ENCODE measurements at places on chromosomes 12 and 14. TPM values are rescaled to one million over a fixed set of nuclear protein-coding genes. Genes with fewer than 3 reads are reported as not detected.

DNA sequence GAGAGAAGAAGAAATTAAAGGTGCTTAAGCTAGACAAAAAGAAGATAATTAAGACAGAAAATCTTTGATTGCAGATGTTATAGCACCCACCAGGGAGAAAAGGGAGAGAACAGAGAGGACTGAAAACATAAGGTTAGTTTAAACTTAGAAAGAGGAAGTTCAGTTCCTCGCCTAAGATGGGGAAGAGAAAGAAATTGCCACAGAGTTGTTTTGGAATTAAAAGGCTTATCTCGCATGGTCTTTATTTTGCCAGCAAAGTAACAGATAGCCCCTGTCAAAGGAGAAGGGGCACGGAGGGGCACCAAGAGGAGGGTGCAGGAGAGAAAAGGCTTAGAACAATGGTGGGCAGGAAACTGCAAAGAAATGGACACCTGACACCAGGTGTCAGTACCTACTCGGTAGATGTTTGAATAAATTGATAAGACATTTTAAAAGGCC is 17.8 kb upstream of the OXA1L start:
- DNase-seq, result no peak

DNA sequence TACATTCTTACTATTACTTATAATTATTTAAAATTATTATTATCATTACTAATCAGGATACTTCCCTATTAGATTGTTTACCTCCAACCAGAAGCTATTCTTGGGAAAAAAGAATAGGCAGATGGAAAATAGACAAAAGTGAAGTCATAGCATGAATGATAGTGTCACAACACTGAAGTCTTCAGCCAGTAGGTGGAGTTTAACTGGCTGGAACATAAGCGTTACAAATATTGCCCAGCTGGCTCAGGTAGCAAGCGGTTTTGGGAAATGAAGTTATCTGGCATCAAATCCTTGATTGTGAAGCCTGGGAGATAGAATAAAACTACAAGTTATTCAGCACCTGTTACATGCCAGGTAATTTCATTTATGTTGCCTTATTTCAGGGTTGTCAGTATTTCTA is 762.9 kb downstream of the C12orf50 start:
- no peak for DNase-seq

DNA sequence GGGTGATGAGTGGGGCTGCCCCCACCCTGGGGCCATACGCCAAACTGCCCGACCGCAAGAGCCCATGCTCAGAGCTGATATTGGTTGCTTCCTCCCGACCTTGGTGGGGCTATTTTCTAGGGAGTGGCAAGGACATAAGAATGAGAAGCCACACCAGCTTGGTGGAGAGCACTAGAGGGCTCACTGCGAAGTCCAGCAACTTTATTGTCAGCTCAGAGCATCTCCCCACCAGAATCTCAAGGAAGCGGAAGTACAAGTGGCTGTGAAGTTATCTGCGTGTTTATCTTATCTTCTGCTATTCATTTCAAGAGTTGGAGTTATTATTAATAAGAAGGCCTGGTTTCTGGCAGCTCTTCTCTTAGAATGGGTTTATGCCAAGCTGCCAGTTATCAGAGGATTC is 4.9 kb upstream of the PLXNC1 start:
- no peak for DNase-seq

GRCh38 chr12:104856531-104856930 is 101.6 kb downstream of the SLC41A2 start:
- DNase-seq, result no peak

The B4GALNT1 gene
- polyA plus RNA-seq, result 1.2 TPM

DNA sequence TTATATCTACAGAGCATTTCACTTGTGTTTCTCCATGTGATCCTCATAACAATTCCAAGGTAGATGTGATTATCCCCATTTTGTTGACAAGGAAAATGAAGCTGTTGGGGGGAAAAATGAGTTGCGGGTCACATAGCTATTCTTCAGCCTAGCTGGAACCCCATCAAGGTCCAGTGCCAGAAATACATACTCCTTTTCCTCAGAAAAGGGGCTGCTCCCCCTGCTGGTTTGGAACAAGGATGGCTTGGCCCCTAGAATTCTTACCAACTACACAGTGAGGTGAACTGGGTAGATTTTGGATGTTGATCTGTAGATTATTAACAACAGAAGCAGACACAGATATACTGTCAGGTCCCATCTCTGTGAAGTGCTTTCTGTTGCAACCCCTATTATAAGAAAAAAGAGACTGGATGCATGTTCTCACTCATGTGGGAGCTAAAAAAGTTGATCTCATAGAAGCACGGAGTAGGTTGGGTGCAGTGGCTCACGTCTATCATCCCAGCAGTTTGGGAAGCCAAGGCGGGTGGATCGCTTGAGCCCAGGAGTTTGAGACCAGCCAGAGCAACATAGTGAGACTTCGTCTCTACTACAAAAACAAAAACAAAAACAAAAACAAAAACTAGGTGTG is 8.9 kb downstream of the IKZF4 start:
- DNase-seq, result no peak

GRCh38 chr12:14651371-14651770 is 45.0 kb downstream of the GUCY2C start:
- DNase-seq, result no peak

GRCh38 chr12:97561619-97562290 is 99.2 kb downstream of the RMST start:
- no peak for DNase-seq

The ABHD12B gene
- polyA plus RNA-seq, result 1.4 TPM

The NOXRED1 gene
- 2.1 TPM for polyA plus RNA-seq

The CLEC2A gene
- polyA plus RNA-seq, result not detected

GRCh38 chr12:65014504-65015271 is 106.4 kb downstream of the WIF1 start:
- no peak for DNase-seq

The KRT3 gene
- not detected for polyA plus RNA-seq

The RARG gene
- polyA plus RNA-seq, result 59.8 TPM

The KRT75 gene
- not detected for polyA plus RNA-seq

DNA sequence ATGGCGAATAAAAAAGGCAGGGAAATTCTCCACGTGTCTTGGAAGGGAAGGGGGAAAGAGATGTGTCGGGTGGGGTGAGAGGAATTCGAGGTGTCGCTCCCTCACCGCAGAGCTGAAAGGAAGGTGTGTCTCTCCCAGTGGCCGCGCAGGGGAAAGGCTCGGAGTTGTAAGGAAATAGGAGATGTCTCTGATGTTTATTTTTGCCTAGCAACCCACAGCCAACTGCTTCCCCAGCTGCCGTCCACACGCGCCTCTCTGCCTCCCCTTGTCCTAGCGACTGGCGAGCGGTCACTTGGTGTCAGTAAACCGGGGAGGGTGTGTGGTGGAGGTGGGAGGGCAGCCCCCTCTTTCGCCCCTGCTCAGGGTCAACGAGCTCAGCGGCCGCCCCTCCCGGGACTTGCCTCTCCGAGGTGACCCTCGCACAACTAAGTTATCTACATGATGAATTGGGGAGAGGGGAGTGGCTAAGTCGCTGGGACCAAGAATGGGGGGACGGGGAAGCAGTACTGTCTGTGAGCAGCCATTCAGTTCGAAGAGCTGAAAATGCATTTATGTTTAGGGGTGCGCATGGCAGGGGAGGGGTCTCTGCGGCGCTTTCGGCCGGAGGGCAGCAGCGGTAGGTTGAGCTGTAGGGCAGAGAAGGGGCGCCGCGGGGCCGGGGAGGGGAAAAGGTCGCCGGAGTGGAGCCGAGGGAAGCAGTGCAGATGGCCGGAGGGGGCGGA is 585 bp upstream of the DYRK2 start:
- peak; percentile 88 for DNase-seq

- DNase-seq, result no peak
These were observed 96.6 kb downstream of the SUDS3 start for GRCh38 chr12:118472940-118473339.

The RPS6KL1 gene
- polyA plus RNA-seq, result 0.76 TPM

The LGMN gene
- polyA plus RNA-seq, result 91.0 TPM

The HCAR1 gene
- 0.49 TPM for polyA plus RNA-seq

GRCh38 chr12:126588586-126589249 is 1523.5 kb downstream of the AACS start:
- no peak for DNase-seq

The SLC17A8 gene
- 2.0 TPM for polyA plus RNA-seq

The NPAS3 gene
- polyA plus RNA-seq, result 0.56 TPM

DNA sequence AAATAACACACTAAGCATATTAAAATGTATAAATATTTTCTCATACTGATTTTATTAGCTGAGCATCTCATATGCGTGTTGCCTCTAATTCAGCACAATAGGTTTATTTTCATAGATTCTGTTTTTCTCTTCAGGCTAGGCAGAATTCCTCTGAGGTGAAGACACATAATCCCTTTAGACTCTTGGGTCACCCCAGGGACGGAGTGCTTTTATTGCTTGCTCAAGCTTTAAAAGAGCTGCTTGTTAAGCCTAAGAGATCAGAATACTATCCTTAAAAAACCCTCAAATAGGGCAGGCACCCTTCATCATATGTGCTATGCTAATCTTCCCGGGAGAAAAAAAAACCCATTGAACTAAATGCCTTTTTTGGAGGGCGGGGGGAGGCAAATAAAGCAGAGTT is 390.1 kb downstream of the KCNH5 start:
- no peak for DNase-seq

The IRAK3 gene
- 29.4 TPM for polyA plus RNA-seq

DNA sequence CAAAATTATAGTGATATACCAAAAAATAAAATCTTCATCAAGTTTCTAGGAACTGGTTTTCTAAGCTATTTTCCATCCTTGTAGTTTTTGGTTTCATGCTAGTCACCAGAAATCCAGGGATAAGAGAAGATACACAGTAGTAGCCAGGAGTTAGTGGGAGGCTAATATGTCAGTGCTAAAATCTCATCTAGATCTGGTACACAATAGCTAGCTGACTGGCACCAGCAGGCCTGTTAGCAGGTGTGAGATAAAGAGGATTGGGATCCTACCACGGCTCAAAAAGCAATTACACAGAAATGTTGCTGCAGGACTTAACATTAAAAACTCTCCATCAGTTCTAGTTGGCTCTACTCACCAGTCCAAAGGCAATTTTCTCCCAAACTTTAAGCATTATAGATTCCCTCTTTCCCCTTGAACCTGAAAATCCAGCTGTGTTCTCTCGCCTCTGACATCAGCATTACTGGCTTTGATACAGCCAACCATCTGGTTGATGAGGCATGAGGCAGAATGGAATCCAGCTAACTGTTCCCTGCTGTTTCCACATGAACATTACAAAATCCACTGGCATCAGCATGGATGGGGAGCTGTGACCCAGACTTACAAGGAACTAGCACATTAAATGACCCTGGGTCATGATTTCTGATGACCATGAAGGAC is 41.8 kb upstream of the CCDC196 start:
- peak; percentile 30 for DNase-seq

The RTL1 gene
- polyA plus RNA-seq, result 0.12 TPM

GRCh38 chr12:108804271-108804953 is 53.0 kb downstream of the SSH1 start:
- DNase-seq, result peak; percentile 88

The KRT6C gene
- not detected for polyA plus RNA-seq

- no peak for DNase-seq
These were observed 64.5 kb upstream of the STK38L start for GRCh38 chr12:27179400-27180214.

- no peak for DNase-seq
These were observed 52.4 kb downstream of the VCPKMT start for GRCh38 chr14:50063876-50064420.

GRCh38 chr14:106276326-106277267 is 750.2 kb downstream of the TMEM121 start:
- no peak for DNase-seq

GRCh38 chr12:109510196-109510595 is 32.8 kb downstream of the UBE3B start:
- DNase-seq, result no peak

All from right lung (tissue), 10 donors.